ENCODE measurements at places on chromosomes 3 and 15. TPM values are rescaled to one million over a fixed set of nuclear protein-coding genes. Genes with fewer than 3 reads are reported as not detected.
A peak's percentile ranks its signal among the peaks of the same experiment; 100 is the strongest.

- peaks cover 4% of the 10 kb centered on the region for H3K4me1 ChIP-seq
- DNase-seq, result no peak
- H3K4me3 ChIP-seq, result no peak overlapping the region
- H3K36me3 ChIP-seq, result peaks cover 8% of the 10 kb centered on the region
- no peak overlapping the region for H3K27ac ChIP-seq
- no peaks in the 10 kb centered on the region for H3K27me3 ChIP-seq
Measured at GRCh38 chr3:185631508-185632206, 45.6 kb downstream of the SENP2 start.

Gene PTH1R
- 1.9 TPM for total RNA-seq

Gene RLBP1
- not detected for total RNA-seq

GRCh38 chr3:167450195-167450594, 23.6 kb downstream of the SERPINI2 start:
- DNase-seq, result no peak
- H3K36me3 ChIP-seq, result no peaks in the 10 kb centered on the region
- no peaks in the 10 kb centered on the region for H3K4me1 ChIP-seq
- no peak overlapping the region for H3K27ac ChIP-seq
- no peaks in the 10 kb centered on the region for H3K27me3 ChIP-seq

GRCh38 chr3:177295116-177295515, 97.8 kb upstream of the TBL1XR1 start:
- no peak for DNase-seq
- H3K27me3 ChIP-seq, result no peaks in the 10 kb centered on the region
- H3K27ac ChIP-seq, result peak overlapping the region; percentile 52
- peaks cover 24% of the 10 kb centered on the region for H3K4me1 ChIP-seq
- H3K36me3 ChIP-seq, result no peaks in the 10 kb centered on the region

Gene DNASE1L3
- total RNA-seq, result 8.3 TPM

Gene NR1I2
- not detected for total RNA-seq

DNA sequence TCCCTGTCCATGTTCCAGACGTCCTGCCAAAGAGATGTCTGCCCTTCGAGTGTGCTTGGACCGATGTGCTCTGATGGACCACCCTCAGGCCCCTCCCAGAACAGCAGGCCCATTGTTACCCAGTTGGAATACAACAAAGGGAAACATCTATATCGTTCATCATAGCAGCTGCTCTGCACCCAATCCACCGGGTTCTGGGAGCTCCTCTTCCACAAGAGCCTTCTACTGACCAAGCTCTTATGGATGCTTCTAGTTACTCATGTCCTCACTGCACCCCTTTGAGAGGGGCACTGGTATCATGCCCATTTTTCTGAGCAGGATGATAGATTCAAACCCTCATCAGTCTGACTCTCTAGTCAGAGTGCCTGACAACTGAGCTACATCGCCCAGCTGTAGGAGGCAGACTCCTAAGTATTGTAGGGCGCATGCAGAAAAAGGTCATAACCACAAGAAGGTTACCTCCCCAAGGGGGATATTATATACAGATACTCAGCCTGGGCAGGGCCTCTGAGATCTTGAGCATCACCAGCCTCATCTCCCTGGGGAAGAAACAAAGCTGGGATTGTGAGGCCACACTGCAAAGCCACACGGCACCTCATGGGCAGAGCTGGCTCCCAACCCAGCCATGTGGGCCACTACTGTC, at the start of gene SSUH2:
Gene SSUH2, minus strand, starts transcription at position 51 of the 643 bp plus-strand sequence. Its CDS starts 40 bp downstream, at position 11.
- no peaks in the 10 kb centered on the region for H3K36me3 ChIP-seq
- no peaks in the 10 kb centered on the region for H3K27me3 ChIP-seq
- no peak within 1 kb of the TSS for H3K27ac ChIP-seq
- H3K4me3 ChIP-seq, result no peak within 1 kb of the TSS

GRCh38 chr15:32908135-32908801, 190.5 kb downstream of the GREM1 start:
- H3K27me3 ChIP-seq, result no peaks in the 10 kb centered on the region
- no peaks in the 10 kb centered on the region for H3K36me3 ChIP-seq
- no peak overlapping the region for H3K4me3 ChIP-seq
- H3K4me1 ChIP-seq, result peaks cover 12% of the 10 kb centered on the region
- no peak for DNase-seq
- peak overlapping the region; percentile 77 for H3K27ac ChIP-seq

Gene GP9
- not detected for total RNA-seq

- no peaks in the 10 kb centered on the region for H3K27me3 ChIP-seq
- DNase-seq, result no peak
- no peak overlapping the region for H3K4me3 ChIP-seq
- H3K4me1 ChIP-seq, result no peaks in the 10 kb centered on the region
- H3K27ac ChIP-seq, result no peak overlapping the region
- no peaks in the 10 kb centered on the region for H3K36me3 ChIP-seq
Measured at GRCh38 chr3:61438253-61439121, 122.9 kb upstream of the PTPRG start.

Gene ATP8B4
- total RNA-seq, result 0.97 TPM

Gene GOLGA8Q
- 1.1 TPM for total RNA-seq

- DNase-seq, result no peak
- no peaks in the 10 kb centered on the region for H3K36me3 ChIP-seq
- no peaks in the 10 kb centered on the region for H3K27me3 ChIP-seq
Measured at GRCh38 chr15:62848632-62849050, 193.9 kb upstream of the TPM1 start.

DNA sequence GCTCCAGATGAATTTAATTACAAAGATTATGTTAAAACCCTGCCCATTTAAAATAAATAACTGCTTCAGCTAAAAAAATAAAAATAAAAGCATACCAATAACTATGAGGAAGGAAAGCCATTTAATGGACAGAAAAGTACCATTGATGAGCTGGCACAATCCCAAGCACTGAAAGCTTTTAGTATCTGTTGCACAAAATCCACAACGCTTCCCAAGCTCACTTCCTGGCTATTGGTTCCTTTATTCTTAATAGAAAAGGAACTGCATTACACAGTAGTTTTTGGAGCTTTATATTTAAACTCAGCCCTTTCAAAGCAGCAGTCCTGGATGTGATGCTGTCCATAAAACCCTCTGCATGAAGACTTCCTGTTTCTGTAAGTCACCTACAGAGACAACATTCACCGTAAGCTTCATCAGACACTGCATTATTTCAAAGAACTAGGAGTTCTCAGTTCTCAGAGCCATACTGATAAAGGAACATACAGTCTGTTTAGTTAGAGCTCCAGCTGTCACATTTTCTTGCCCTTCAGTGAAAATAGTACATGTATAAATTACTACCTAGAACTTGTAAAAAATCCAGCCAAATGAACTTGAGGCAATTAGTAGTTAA, 81.5 kb downstream of the CSNK1G1 start:
- H3K36me3 ChIP-seq, result no peaks in the 10 kb centered on the region
- H3K27me3 ChIP-seq, result no peaks in the 10 kb centered on the region
- DNase-seq, result no peak
- no peak overlapping the region for H3K27ac ChIP-seq
- H3K4me3 ChIP-seq, result no peak overlapping the region

DNA sequence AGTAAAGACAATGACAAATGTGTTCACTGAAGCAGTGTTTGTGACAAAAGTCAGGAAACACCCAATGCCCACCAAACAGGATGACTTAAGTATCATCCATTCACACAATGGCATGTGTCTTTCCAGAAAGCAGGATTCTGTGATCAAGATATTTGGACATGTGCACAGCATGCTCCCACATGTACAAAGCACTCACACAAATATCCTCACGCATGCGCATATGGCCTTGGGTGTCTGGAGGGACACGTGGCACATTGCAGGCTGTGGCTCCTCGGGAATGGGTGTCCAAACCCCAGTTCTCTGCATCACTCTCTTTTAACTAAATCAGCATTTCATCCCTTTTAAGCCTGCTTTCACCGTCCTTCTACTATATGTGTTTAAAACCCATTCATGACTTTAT, 130.5 kb downstream of the KLF13 start:
- H3K4me3 ChIP-seq, result no peak overlapping the region
- no peaks in the 10 kb centered on the region for H3K27me3 ChIP-seq
- H3K27ac ChIP-seq, result peak overlapping the region; percentile 11
- no peaks in the 10 kb centered on the region for H3K36me3 ChIP-seq
- H3K4me1 ChIP-seq, result peaks cover 13% of the 10 kb centered on the region

Gene WDR93
- not detected for total RNA-seq

DNA sequence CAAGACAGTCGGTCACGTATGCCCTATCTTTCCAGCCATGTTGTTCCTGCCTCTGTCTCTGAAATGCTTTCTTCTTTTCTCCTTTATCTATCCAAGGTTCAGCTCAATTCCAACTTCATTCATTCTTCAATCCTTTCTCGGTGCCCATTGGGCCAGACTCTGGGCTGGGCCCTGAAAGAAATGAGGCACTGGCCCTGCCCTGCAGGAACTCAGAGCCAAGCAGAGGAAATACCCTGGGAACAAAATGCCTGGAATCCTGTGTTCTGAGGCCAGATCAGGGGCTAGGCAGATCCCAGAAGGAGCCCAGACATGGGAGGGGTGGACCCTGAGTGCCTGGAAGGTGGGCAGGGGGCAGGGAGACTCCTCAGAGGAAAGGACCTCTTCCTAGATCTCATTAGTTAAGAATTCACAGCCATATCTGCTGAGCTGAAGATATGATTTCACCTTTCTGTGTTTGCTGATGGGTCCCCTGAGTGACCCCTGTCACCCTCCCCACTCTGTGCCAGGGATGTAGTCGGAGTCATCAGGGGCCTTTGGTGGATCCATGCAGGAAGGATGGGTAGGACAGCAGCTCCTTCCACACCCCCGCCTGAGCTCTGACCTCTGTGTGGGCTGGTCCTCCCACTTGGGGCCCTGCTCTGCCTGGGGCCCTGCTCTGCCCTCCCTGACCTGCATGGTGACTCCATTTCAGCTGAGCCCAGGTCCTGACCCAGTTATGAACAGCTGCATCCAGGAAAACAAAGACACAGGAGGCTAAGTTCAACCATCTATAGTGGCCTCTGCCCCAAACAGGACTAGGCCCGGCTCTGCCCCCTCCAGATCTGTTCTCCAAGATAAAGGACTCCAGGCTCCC, 5.3 kb upstream of the DAPK2 start:
- no peak overlapping the region for H3K27ac ChIP-seq
- H3K27me3 ChIP-seq, result no peaks in the 10 kb centered on the region
- H3K36me3 ChIP-seq, result no peaks in the 10 kb centered on the region

Gene ARGFX
- not detected for total RNA-seq

Measured in esophagus squamous epithelium (tissue), 5 donors.